ENCODE measurements at places on chromosomes 6 and 20.

- DNase-seq = no peak
Observed at GRCh38 chr6:117351521-117351920, 74.2 kb downstream of the ROS1 start.

- DNase-seq = no peak
Observed at GRCh38 chr6:81785377-81785776, 32.9 kb upstream of the TENT5A start.

DNA sequence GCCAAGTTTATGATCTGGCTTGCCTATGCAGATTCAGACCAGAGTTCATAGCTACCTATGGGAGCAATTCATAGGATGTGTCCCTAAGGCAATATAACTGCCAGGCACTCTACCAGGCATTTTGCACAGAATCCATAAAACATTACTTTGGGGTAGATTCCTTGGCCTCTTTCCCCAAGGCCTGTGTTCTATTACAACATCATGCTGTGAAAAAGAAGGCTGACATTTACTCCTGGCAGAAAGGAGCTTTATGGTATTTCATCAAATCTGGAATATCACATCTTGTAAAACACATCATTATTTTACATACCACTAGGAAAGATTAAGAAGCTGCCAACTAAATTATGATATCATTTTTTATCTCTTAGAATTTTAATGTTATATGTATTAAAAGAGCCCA, 287.0 kb upstream of the MARCKS start:
- no peak for DNase-seq

- peak; percentile 59 for DNase-seq
Observed at GRCh38 chr6:2952557-2953095, 18.7 kb downstream of the SERPINB6 start.

GRCh38 chr6:30156262-30156599, 4.8 kb downstream of the TRIM10 start:
- DNase-seq = peak; percentile 43

DNA sequence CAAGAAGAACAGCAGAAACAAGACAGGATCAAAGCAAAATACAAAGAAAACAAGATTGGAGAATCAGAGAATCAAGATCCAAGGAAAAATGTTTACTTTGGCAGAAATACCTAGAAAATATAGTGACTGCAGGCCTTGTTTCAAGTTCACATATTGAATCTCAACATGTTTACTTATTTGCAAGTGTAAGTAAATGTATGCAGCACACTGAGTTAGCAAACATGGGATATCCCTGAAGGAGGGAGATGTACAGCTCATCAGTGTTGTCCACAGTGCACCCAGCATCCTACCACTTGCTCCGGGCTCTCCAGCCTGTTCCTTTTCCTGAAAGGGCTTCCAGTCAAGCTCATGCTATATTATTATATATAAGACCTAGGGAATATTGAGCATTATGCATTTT, 319.5 kb downstream of the PRL start:
- DNase-seq = no peak
